CD4-positive, alpha-beta memory T cell (primary cell): ENCODE measurements at places on chromosomes 2 and 18. TPM values are rescaled to one million over a fixed set of nuclear protein-coding genes. Genes with fewer than 3 reads are reported as not detected.

IL1A gene
- polyA plus RNA-seq, result not detected

CRACDL gene
- 1.3 TPM for polyA plus RNA-seq

TNS1 gene
- polyA plus RNA-seq, result not detected

CAPN14 gene
- 0.16 TPM for polyA plus RNA-seq

LIPG gene
- polyA plus RNA-seq, result not detected
